ENCODE measurements at places on chromosomes 7 and 10.
A peak's percentile ranks its signal among the peaks of the same experiment; 100 is the strongest.

GRCh38 chr7:19437446-19437845 is 271.4 kb downstream of the POLR1F start:
- no peak for DNase-seq

GRCh38 chr10:15321431-15322341 is 49.4 kb downstream of the FAM171A1 start:
- DNase-seq, result no peak

DNA sequence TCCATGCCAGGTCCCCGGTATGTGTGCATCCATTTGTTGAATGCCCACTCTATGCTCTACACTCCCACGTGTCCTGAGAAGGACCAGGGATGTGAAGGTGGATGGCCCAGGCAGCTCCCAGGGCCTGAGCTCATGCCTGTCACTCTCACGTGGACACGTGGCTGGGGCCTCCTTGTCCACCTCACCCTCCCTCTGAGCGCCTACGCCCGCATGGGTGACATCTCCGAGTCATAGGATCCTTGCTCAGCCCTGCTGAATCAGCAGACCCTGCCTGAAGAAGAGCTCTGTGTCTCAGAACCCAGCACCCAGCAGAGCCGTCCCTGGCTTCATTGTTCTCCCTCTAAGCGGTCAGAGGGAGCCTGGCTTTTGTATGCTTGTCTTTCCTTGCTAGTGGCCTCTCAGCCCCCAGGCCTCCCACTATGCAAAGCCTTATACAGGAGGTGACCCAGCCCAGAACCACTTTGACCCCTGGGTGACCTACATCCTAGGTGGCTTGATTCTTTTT is 107.9 kb upstream of the PPIF start:
- no peak for DNase-seq

GRCh38 chr10:49644035-49644646 is 30.3 kb downstream of the CHAT start:
- DNase-seq, result no peak

DNA sequence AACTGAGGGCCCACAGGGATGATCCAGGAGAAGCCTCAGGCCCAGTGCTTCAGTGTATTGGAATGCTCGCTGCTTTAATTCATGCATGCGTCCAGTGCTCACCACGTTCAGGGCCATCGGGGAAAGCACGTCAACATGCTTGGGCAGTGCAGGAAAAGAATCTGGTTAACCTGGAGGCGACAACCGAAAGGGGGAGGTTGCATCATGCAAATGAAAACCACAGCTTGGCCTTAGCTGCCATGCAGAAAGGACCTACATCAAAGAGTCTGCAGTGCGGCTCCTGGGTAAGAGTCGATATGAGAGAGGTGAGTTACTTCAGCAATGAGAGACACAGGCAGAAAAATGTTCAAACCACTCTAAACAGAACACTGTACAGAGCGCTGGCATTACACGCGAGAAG is 440.1 kb downstream of the KCNMA1 start:
- DNase-seq, result no peak

GRCh38 chr10:119306514-119306951 is 99.2 kb downstream of the GRK5 start:
- DNase-seq, result peak; percentile 86

- no peak for DNase-seq
Observed at GRCh38 chr7:128882134-128882533, 19.5 kb downstream of the ATP6V1F start.
